ENCODE measurements at places on chromosomes 13 and 19.

DNA sequence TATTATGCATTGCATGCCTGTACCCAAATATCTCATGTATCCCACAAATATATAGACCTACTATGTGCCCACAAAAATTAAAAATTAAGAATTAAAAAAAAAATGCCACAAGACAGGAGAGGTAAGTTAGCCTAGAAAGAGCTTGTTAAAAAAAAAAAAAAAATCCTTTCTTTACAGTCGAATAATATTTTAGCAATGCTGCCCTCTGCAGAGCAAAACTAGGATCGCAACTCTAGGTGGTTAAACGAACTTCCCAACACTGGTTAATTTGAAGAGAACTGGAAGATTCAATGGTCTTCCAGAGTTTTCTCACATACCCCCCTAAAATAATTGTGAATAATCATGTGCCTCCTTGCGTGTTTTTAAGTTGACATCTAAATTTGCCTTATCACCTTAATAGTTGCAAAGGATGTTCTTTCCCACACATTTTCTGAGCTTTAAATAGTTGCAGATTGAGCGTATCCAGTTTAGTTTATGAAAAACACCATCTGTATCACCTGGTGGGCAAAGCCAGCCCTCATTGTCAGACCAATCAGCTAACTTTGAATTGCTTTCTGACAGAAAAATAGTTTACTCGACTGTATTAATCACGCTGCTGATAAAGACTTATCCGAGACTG lies 47.4 kb upstream of the RCBTB2 start:
- DNase-seq, result peak; percentile 78

DNA sequence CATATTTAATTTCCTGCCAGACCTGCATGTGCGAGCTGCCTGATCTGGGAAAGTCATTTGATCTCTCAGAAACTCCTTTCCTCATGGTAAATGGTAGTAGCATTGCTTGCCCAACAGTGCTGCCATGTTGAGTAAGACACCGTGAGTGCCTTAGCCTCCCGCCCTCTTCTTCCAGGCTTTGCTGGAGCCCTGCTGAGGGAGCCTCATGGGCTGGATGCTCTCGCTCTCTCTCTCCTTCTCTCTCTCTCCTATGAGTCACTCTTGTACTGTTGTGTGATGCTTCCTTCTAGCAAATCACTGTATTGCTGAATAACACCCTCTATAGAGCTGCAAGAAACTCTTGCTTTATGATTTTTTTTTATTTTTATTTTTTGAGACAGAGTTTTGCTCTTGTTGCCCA lies 365.5 kb downstream of the UQCRFS1 start:
- no peak for DNase-seq

GRCh38 chr13:95039415-95039814 lies 261.8 kb downstream of the ABCC4 start:
- DNase-seq, result no peak

DNA sequence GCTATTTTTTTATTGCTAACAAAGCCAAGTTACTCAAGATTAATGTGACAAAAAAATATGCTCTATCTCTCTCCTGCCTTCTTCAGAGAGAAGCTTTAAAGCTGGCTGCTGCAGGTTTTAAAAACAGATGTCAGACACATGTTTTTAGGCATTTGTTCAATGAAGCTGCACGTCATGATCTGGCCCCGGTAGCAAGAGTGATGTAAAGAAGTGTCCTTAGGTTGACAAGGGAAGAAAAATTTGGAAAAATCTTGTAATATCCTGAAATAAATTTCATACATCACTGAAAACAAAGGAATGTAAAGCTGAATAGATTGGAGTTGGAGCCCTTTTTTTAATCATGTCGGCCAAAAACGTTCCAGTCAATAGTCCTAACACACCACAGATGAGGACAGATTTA lies 531.4 kb upstream of the NBEA start:
- DNase-seq, result no peak

- peak; percentile 29 for DNase-seq
These were observed 23.7 kb downstream of the SLC6A16 start for GRCh38 chr19:49301165-49301865.

GRCh38 chr19:32651729-32652140 lies 23.2 kb downstream of the ANKRD27 start:
- DNase-seq, result no peak

DNA sequence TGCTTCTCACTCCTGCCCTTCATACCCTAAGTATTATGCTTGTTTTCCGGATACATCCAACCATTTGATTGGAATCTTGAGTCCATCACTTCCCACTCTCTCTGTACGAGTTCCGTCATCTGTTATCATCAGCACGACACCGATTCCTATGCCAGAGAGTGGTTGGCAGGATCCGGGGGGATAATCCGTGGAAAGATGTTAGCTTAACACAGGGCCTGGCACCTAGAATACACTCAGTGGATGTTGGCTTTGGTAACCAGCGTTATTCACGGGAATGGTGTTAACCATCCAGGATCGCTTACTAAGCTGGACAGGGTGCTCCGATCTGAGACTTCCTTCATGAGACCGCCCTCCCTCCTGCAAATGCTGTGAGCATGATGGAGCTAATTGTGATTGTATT lies 12.4 kb downstream of the VSTM2B start:
- no peak for DNase-seq

DNA sequence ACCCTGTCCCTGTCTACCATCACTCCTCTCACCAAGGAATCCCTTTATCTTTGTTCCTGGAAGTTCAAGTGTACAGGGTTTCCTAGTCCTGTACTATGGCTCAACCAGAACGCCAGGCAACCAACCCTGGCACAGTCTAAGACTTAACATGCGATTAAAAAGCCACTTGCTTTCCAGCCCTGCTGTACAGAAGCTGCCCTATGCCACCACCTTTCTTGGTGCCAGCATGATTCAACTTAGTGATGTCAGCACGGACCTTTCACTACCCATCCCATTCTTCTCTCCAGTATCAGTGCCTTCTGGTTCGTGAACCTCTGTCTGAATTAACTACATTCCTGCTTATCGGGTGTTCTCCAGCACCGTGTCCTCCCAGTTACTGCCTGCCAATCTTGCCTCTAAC lies 151.1 kb downstream of the KLF12 start:
- no peak for DNase-seq

DNA sequence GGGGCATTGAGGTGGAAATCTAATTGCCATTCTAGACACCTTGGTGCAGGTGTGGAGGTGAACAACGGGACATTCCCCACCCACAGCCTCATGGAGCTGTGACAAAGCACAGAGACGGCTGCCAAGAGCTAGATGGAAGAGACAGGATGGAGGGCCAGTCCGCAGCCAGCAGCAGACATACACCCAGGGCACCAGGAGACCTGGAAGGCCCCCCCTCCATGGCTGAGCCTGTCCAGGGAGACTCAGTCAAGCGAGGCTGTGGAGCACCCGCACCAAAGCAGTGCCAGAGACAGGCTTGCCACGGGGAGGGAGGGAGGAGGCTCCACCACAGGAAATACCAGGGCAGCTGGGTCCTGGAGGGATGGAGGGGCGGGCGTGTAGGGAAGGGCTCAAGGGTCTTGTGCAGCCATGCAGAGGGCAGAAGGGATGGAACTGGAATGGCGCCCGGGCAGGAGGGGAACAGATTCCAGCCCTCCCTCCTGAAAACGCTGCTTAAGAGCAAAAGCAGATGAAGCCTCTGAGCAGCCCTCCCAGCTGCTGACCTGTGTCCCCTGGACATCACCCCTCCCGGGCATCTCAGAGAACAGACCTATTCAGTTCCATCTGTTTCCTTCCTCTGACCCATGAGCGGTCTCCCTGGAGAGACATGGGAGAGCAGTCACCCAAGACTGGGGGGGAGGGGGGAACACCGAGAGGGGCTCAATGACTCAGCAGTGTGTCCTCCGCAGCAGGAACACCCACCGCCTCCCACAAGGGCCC lies 14.4 kb downstream of the EPS15L1 start:
- DNase-seq, result no peak

DNA sequence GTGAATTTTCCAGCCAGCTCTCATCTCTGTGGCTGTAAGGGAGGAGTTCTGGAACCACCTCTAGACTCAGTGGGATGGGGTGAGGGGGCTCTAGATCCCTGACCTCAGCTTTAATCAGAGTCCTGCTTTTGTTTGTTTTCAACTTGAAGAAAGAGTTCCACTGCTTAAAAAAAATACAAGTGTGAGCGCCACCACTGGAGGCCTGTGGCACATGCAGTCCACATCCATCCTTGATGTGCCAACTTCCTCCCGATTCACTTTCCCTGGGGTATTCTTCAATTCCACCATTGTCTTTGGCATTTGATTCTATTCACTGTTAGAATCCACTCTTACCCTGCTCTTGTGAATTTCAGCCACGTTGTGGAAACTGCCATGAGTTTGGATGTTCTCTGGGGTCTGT lies 62.4 kb upstream of the GJB6 start:
- no peak for DNase-seq

- no peak for DNase-seq
These were observed 9.9 kb downstream of the PLEKHF1 start for GRCh38 chr19:29675120-29675649.

DNA sequence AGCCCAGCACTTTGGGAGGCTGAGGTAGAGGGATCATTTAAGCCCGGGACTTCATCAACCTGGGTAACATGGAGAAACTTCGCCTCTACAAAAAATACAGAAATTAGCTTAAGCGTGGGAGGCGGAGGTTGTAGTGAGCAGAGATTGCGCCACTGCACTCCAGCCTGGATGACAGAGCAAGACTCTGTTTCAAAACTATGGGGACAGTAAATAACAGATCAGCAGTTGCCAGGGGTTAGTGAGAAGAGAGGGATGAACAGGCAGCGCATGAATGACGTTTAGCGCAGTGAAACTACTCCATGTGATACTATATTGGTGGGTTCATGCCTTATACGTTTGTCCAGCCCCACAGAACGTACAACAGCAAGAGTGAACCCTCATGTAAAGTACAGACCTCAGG lies 7.1 kb upstream of the ICAM3 start:
- DNase-seq, result no peak

GRCh38 chr19:5959260-5960004 lies 18.5 kb downstream of the RANBP3 start:
- DNase-seq, result no peak

DNA sequence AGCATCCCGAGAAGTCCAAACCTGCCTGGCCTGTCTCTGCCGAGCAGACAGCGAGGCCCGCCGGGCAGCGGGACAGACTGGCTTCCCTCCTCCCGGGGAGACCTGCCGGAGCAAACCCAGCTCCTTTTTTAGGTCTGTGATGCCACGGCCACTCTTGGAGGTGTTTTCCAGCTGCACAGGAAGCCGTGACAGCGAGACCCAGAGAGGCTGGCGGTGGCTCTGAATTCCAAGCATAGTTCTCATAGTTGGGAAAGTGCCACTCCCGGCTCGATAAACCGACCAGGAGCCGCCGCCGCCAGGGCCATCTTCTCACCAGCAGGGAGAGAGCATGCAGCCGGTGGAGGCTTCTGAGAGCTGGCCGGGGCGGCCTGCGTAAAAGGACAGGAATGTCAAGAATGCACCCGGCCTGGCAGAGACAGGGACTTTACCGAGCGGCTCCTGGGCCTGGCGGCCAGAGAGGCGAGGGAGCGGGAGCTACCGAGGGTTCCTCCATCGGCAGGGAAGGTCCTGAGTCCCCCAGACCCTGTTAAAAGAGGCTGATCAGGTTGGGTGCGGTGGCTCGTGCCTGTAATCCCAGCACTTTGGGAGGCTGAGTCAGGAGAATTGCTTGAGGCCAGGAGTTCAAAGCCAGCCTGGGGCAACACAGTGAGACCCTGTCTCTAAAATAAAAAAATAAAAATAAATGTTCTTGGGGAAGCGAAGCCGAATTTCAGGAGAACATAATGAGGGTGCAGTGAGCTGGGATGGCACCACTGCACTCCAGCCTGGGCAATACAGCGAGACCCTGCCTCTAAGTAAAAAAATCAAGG lies 64.9 kb downstream of the GADD45B start:
- no peak for DNase-seq

GRCh38 chr13:94966422-94966955 lies 254.1 kb upstream of the SOX21 start:
- DNase-seq, result no peak

GRCh38 chr13:113400621-113401451 lies 36.9 kb upstream of the GRTP1 start:
- no peak for DNase-seq

DNA sequence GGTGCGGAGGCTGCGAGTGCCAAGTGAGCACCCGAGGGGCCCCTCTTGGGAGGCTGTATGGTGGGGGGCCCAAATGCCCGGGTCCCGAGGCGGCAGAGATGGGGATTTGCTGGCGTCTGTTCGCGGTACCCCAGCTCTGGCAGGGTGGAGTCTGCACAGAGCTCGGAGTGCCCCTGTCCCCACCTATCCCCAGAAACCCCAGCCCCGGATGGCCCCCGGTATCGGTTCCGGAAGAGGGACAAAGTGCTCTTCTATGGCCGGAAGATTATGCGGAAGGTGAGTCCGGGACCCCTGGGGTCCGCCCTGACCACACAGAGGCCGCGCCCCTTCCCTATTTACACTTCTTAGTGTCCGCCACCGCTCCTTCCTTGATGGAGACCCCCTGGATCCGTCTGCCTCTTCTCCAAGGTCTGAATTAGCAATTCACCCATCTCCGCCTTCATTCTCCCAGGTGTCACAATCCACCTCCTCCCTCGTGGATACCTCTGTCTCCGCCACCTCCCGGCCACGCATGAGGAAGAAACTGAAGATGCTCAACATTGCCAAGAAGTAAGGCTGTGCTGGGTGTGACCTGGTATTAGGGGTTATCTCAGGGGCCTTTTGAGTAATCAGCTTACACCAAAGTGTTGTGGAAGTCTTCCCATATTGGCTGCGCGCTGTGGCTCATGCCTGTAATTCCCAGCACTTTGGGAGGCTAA lies 630 bp downstream of the PNPLA6 start:
- DNase-seq, result no peak

DNA sequence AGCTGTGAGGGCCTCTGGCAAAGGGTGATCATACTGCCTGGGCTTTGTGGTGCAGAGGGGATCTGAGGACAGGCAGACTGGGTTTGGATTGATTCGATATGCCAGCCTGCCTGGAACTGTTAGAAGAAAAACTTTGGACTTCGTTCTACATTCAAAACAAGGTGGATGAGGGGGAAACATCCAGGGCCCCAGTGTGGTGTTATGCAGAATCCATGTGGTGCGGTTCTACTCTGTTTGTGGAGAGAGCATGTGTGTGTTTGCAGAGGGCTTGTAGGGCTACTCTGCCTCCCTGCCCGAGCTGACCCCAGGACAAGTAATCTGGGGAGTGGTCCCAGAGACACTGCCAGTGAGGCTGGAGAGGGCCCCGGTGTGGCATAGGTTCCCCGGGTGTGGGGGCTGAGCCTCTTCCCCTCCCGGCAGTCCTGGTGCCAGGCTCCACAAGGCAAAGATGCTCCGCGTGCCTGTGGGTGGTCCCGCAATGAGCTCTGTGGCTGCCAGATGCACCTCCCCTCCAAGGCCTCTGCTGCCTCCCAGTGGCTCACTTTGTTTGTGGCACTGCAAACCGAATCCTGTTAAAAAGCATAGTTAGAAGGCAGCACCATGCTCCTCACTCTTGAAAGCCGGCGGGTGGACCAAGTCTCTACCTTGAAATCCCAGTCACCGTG lies 22.3 kb upstream of the TFDP1 start:
- DNase-seq, result peak; percentile 68

DNA sequence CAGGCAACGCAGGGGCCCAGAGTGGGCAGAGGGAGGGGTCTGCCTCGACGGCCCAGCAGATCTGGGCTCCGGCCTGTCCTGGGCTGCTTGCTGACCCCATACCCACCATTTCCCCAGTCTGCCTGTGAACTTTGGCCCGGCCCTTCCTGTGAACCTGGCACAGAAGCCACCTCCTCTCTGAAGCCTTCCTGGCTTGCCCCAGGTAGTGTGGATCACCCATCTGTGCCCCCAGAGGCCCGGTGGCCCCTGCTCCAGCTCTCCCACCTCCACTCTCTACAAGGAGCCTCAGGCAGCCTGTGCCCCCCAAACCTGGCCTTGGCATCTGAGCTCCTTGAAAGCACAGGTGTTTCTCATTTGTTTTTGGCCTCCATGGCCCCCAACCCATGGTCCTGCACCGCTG lies 15.7 kb downstream of the PLEKHF1 start:
- no peak for DNase-seq
